ENCODE measurements at places on chromosomes 16 and 17. TPM values are rescaled to one million over a fixed set of nuclear protein-coding genes. Genes with fewer than 3 reads are reported as not detected.

Gene SLFN5
- total RNA-seq = 193 TPM

Gene DNAI2
- total RNA-seq = 1.3 TPM

Gene NACA2
- total RNA-seq = not detected

Gene CDH13
- total RNA-seq = not detected

Gene FBXO47
- 0.18 TPM for total RNA-seq

Gene MFAP4
- total RNA-seq = not detected

Gene P3H4
- total RNA-seq = 2.1 TPM

Gene PPL
- total RNA-seq = 0.09 TPM

Measured in activated CD8-positive, alpha-beta memory T cell treated with anti-CD3 and anti-CD28 coated beads, Interleukin-2, amount 10 ng/mL, durations not matched to agents 7 days and 5 days (primary cell).